HL-60 (cell line): ENCODE measurements at places on chromosomes 5 and 9.

DNA sequence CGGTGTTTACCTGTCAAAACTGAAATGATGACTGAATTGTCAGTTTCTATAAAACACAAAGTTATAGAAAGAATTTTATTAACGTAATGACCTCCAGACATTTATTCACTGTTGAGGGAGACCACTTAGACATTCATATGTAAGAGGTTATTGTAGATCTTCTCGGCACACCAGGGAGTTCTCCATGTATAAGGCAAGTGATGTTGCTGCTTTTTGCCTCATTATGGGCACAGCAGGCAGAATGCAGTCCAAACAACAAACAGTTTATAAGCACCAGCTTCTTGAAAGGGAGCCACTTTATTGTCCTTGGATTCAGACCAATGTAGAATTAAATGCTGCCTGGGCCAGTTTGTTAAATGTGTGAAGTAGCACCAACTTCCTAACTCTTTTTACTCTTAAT lies 66.7 kb downstream of the C7 start:
- no peak for DNase-seq

DNA sequence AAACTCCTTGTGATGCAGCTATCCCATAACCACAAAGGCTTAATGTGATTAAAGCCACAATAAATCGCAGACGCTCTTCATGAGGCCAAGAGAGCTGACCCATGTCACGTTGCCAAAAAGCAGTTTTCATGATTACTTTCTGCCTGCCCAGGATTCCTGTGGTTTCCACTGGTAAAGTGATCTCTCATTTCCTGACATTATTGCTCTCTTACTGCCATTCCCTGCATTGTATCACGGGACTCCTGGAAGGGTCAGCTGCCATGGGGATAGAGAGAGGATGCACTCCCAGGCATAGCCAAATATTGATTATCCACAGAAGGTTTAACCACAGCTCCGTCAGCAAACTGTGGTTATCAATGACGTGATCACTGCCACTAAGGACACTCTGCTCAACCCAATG lies 103.8 kb upstream of the SLC1A3 start:
- DNase-seq = no peak

DNA sequence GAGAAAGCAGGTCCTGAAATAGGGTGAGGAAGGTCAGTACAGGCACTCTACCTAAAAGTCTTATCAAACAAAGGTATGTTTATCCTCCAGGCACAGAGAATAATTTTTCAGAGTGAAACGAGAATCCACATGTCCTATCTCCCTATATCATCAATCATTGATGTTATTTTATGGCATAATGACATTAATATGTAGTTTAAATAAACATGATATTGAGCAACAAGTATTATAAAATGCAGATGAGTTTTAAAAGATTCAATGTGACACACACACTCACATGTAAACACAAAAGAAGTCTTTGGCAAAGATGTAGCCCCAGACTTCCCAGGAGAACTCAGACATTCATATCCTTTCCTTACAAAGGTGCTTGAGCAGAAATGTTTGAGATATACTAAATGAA lies 389.1 kb downstream of the ADGRV1 start:
- DNase-seq = no peak

GRCh38 chr5:126410623-126411022 lies 12.6 kb upstream of the GRAMD2B start:
- no peak for DNase-seq

DNA sequence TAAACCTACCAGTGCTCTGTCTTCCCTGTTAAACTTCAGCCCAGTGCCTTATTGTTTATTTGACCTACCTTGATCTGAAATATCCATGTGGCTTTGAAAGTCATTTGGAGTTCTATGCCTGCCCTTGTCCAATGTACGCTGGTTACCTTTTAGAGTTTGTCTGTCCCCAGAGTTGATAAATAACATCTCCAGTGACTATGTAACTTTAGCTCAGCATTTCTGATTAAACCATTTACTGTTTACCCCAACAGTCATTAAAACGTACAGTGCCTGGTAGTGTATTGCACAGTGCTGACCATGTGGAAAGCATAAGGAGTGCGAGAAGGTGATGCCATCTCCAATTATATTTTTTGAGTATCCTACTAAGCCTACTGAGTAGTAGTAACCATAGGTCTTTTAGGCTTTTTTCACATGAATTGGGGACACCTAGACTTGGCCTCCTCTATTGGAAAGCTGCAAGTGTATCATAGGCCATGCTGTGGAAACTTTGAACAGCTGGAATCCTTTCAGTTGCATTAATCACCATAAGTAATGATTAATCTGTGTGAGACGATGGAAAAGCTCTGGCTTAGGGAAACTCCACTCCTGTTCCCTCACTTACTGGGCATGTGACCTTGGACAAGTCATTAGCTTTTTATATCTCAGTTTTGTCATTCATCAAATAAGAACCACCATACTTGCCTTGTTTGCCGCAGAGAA lies 93.5 kb downstream of the MAST4 start:
- DNase-seq = no peak

- DNase-seq = no peak
These were observed 29.2 kb downstream of the IZUMO3 start for GRCh38 chr9:24516463-24516862.

- DNase-seq = no peak
These were observed 34.5 kb downstream of the NIPSNAP3B start for GRCh38 chr9:104798209-104798995.

- no peak for DNase-seq
These were observed 169.8 kb upstream of the KCNN2 start for GRCh38 chr5:114192108-114192507.

DNA sequence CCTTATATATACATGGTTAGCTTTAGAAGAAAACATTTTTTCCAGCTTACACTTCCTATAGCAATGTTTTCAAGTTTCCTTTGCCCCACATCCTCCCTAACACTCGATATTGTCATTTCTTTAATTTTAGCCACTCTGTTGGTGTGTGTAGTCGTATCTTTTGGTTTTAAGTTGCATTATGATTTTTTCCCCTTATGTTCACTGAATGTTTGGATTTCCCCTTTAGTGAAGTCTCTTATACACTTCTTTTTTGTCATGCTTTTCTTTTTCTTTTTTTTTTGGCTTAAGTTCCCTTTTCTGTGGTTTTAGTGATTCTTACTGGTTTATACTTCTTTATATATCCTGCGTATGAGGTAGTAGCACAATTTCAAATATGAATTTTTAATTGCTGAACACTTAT lies 58.8 kb downstream of the KDM4C start:
- no peak for DNase-seq

- no peak for DNase-seq
These were observed 79.1 kb downstream of the TENT4A start for GRCh38 chr5:6792376-6792775.

DNA sequence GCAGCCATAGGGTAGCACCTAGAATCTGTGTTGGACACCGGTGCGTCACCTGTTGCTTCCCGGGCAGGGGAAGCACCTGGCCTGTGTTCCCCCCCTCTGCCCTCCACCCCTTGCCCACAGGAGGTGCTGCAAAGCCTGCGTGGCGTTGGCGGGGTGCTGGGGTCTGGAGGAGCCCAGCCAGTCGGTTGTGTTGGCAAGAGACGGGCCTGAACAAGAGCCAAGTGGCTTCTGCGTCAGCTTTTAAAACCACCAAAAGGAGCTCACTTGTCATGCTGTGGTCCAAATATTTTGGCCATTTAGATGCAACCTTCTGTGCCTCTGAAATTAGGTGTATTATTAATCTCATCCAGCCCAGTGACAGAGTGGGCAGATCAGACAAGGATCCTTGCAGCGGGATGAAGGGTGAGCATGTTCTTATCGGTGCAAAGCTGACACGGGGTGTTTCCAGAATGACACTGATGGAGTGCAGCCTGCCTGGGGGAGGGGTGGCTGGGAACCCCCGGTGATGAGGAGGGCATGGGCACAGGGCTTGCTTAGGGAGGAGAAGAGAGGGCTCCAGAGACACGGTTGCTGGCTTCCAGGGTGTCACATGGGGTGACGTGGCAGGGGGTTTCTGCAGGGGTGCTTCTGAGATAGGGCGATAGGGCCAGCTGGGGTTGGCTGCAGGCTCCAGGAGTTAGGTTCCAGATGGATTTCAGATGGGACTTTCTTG lies 9.7 kb upstream of the RXRA start:
- DNase-seq = no peak

GRCh38 chr5:53313145-53313544 lies 167.3 kb upstream of the FST start:
- no peak for DNase-seq

- DNase-seq = no peak
These were observed 301.3 kb downstream of the DNAH5 start for GRCh38 chr5:13643196-13643595.
